ENCODE measurements at places on chromosomes 11 and 22.

GRCh38 chr11:17406818-17407149 lies 18.3 kb upstream of the KCNJ11 start:
- no peak for DNase-seq

- no peak for DNase-seq
Measured at GRCh38 chr11:61916737-61917333, 531 bp downstream of the RAB3IL1 start.

GRCh38 chr22:27420195-27420816 lies 381.2 kb downstream of the MN1 start:
- no peak for DNase-seq

DNA sequence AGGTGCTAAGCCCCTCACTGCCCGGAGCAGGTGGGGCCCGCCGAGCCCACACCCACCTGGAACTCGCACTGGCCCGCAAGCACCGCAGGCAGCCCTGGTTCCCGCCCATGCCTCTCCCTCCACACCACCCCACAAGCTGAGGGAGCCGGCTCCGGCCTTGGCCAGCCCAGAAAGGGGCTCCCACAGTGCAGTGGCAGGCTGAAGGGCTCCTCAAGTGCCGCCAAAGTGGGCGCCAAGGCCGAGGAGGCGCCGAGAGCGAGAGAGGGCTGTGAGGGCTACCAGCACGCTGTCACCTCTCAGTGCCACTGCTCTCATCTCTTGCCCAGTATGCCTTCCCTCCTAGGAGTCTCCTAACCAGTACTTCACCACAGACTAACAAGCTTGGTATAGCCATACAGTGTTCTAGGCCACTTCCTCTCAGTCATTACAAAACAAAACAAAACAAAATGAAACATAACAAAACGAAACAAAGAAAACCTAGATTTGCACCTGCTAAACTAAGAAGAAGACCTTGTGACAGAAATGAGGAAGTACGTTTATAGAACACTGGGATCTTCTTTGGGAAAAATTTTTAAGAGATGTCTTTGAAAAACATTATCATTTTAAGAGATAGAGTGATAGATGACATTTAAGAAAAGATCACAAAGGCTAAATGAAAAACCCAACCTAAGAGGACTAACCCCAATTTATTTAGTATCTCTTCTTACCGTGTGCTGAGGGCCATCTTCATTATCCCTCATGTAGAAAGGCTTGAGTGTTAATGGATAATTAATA lies 47.7 kb upstream of the GAB2 start:
- DNase-seq: no peak

GRCh38 chr11:41494716-41495115 lies 35.3 kb upstream of the LRRC4C start:
- no peak for DNase-seq

GRCh38 chr11:85960678-85961077 lies 105.5 kb downstream of the CCDC83 start:
- no peak for DNase-seq

DNA sequence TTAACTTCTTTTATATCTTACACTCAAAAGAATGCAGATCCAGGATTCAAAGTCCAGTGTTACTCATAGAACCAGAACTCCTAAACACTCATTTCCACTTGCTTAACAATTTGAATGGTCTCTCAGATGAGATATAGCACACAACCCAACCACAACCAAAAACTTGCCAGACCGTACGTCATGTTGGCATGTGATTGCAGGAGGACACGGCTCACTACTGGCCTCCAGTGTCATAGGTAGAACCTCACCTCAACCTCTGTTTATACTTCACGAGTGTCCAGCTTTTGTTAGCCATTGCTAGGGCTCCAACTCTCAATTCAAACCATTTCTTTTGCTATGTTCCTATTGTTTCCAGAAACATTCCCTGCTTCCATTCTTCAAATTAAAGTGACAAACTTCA lies 58.5 kb upstream of the PDGFD start:
- DNase-seq: no peak

DNA sequence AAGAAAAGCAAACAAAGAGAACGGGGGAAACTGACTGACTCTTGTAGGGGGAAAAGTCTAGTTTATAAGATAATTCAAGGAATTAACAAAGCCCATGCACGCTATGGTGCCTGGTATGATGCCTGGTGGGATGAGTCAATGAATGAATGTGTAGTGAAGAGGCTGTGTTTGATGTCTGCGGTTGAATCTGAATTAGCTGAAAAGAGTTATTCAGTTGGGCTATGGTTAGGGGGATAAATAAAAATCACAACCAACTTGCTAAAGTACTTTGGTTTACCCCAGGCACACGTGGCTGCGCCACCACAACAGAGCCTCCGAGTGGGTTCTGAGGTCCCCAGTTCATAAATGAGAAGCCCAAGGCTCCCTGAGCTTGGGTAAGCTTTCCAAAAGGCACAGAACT lies 369.3 kb upstream of the SYN3 start:
- DNase-seq: no peak

- DNase-seq: no peak
Measured at GRCh38 chr22:19667872-19668740, 46.2 kb upstream of the SEPTIN5 start.

DNA sequence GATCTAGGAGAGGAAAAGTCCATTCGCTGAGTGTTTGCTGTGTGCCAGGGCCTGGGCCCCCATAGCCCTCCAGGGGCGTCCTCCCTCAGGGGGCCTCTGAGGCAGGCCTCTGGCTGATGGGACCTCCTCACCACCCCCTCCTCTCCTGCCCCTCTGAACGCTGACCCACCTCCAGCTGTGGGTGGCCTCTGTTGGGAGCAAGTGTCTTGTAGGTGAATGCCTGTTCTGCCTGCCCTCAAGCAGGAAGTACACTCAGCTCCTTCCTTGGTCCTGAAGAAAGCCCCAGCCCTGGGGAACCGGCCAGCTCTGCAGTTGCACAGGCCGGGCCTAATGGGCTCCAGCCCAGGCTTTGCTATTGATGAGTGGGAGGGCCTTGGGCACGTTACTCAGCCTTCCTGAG lies 3.5 kb downstream of the MYO7A start:
- DNase-seq: no peak

DNA sequence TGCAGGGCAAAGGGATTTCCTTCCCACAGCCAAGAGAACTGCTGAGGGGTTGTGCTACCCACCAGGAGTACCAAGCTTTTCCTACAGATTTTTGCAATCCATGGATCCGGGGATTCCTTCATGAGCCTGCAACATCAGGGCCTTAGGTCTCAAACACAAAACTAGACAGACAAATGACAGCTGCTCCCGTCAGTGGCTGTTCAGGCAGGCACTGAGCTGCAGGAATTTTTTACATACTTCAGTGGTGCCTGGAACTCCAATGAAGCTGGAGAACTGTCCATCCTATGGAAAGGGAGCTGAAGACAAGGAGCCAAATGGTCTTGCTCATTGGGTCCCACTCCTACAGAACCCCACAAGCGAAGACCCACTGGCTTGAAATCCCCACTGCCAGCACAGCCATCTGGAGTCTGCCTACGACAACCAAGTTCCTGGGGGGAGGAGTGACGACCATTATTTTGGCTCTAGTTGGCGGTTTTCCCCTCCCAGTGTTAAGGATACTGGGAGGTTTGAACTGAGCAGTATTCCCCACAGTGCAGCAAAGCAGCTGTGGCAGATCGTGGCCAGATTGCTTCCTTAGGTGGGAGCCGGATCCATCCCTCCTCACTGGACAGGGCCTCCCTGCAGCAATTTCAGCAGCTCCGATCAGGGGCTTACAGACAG lies 157.7 kb upstream of the TMEM45B start:
- DNase-seq: no peak

DNA sequence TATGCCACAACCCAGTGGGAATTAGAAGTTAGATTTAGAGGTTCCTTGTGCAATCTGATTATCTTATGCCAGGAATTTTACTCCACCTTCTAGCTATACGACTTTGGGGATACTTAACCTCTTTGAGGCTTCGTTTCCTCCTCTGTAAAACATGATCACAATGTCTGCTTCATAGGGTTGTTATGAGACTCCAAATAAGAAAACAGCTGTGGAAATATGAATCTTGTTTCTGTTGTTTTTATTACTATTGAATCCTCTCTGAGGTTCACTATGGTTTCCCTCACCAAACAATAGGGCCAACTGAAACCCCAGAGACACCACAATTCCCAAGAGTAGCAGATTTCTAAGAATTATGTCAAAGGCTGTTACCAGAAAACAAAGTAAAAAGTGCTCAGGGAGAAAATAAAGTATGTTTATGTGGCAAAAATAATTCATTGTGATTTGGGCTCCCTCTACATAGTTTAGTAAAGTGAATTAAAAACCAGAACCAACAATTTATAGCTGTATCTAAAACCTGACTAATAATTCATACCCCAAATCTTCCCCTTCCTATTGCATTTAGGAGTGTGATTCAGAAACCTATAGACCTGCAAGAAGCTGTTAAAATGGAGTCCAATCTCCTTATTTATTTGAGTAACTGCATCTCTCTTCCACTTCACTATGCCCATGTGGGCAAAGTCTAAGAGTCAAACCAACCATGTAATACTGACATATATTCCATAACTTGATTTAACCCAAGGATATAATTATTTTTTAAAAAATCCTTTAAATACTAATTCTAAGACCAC lies 38.4 kb downstream of the AMBRA1 start:
- DNase-seq: no peak

DNA sequence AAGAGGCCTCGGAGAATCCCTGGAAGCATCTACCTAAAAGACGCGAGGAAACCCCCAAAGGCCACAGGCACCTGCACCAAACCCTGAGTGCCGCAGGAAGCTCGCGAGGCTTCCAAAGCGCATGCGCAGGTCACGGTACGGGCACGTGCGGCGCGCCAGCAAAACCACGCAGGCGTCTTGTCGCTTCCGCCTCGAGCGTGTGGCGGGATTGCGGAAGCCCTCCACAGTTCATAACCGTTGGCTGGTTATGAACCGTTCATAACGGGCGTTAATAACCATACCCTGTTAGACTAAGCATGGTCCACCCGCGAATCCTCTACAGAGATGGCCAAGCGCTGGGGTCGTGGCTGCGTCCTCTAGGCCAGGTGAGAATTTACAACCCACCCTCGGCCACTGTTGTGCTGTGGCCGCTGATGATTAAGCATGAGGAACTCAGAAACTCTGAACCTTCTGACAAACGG lies 46.4 kb downstream of the MORC2 start:
- DNase-seq: peak; percentile 58

DNA sequence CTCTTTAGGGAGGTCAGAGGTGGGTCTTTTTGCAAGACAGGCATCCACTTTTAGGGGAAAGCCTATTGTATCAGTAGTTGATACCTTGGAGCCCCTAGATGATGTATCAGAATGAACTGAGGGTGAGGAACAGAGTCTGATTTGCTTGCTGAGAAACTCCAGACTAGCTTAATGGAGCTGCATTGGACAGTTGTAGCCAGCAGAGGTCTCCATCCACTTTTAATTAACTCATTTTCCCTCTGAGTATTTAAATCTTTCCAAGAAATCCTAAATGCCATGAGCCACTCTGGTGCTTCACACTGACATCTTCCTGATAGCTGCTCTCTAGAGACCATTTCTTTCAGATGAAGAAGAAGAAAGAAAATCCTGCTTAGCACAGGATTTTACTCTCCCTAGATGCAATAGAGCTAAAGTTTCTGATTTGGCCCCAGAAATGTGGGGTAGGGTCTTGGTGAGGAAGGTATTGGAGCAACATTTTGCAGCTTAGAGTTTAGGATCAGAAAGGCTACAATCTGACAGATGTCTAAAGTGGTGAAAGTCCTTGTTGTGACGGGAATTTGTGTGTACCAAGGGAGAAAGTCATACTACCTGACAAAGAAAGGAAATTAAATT lies 38.0 kb downstream of the EXT2 start:
- no peak for DNase-seq

DNA sequence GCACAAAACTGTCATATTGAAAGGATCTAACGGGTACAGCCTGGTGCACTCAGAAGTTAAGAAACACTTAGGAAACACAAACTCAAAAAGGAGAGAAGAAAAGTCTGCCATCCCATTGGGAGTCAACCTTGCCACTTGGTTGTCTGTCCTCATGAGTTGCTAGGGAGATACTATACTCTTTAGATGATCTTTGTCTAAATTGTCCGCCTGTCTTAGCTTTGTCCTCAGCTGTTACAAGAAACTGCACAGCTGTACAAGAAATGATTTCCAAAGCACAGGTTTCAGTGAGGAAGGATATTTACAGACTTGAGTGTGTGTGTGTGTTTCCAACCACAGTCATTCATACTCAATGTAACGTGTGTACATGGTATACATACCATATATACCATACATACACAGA lies 169.2 kb upstream of the CCDC90B start:
- DNase-seq: no peak

GRCh38 chr22:23801238-23801821 lies 14.6 kb downstream of the SMARCB1 start:
- DNase-seq: no peak

GRCh38 chr11:83713708-83714107 lies 427.5 kb upstream of the CCDC90B start:
- DNase-seq: no peak

GRCh38 chr11:93570759-93571413 lies 27.7 kb upstream of the SMCO4 start:
- DNase-seq: no peak

- no peak for DNase-seq
Measured at GRCh38 chr22:50301581-50301991, 5.9 kb downstream of the PLXNB2 start.

GRCh38 chr11:78539506-78539905 lies 35.2 kb downstream of the NARS2 start:
- DNase-seq: no peak

DNA sequence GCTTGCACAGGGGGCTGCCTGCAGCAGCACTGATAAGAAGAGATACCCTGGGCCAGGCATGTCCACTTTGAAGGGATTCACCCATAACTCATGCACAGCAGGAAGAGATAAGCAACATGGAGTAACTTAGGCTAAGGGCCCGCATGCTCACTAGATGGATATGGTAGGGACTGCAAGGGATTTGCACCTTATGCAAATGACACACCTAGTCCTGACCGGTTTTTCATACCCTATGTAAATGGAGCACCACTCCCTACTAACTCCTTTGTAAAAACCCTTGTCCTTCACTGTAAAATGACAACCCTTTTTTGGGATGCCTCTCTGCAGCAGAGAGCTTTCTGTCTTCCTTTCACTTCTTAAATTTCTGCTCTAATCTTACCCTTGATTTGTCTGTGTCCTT lies 658.9 kb upstream of the CCDC179 start:
- no peak for DNase-seq

DNA sequence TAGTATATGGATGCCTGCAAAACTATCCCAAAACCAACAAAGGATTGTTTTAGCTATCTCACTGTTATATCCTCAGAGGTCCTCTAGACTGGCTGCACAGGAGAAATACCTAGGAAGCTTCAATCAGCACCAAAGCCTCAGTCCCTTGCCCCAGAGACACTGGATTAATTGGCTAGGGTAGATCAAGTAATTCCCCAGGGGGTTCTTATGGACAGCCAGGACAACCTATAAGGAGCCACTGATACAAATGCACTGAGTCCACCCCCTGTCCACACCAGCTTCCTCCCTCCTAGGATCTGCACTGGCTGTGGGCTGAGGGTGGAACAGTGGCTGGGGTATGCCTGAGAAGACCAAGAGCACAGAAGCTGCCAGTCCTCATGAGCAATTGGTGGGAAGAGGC lies 16.3 kb downstream of the ADORA2A start:
- no peak for DNase-seq

DNA sequence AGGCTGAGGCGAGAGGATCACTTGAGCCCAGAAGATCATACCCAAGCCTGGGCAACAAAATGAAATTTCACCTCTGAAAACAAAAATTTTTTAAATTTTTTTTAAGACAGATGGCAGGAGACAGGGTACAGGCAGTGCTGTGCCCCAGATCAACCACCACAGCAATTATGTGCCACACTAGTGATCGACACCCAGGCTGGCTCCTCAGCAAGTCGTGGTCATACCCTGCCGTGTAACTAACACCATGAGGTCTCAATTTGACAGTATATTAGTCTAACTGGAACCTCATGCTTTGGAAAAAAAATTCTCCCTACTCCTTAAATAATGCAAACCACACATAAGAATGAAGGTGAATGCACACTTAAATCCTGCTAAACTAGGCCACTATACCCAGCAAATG lies 8.3 kb downstream of the SF3A1 start:
- DNase-seq: no peak

All from stimulated activated CD4-positive, alpha-beta T cell treated with anti-CD3 and anti-CD28 coated beads, Interleukin-1b, Interleukin-23, amount 100 ng/mL, for 1 hour (primary cell).